ENCODE measurements at places on chromosomes 5 and 9.

DNA sequence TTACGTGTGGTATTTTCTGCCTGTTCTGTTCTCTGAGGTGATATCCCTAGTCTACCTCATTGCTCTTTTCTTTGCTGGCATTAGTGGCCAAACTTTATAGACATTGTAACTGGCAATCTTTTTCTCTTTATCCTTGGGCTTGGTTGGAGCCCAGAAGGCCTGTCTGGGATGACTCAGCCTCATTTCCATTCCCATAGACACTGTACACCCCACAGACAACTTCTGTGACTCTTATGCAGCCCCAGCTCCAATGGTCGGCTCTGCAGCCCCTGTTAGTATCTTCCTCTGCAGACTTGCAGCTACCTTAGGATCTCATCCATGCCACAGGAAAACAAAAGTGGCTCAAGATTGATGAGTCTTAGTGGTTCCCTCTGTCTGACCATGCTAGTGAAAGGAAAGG is 79.8 kb downstream of the CFAP95 start:
- ATAC-seq, result no peak

- no peak for ATAC-seq
These were observed 161.1 kb upstream of the PANK3 start for GRCh38 chr5:168740092-168740800.

DNA sequence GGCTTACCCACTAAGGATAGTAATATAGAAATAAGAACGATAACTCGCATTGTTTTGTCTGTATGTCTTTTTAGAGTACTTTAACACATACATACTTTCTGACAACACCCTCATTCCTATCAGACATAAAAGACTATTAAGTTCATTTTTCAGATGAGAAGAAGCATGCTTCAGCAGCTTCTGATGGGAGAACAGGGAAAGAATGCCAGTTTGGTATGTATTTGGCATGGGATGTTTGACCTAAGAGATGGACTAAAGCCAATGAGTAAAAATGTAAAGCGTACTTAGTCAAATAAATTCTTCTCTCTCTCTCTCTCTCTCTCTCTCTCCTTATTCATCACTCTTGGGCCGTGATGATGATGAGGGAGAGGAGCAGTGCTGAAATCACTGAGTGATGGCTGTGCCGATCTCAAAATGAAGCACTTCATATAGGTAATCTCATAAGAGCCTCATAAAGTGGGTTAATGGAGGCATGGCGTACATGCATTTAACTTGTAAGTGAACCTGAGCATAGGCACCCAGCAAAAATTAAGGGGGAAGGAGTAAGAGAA is 71.5 kb downstream of the SLIT3 start:
- no peak for ATAC-seq

- ATAC-seq, result no peak
These were observed 140.1 kb downstream of the TMEM38B start for GRCh38 chr9:105834404-105834803.

DNA sequence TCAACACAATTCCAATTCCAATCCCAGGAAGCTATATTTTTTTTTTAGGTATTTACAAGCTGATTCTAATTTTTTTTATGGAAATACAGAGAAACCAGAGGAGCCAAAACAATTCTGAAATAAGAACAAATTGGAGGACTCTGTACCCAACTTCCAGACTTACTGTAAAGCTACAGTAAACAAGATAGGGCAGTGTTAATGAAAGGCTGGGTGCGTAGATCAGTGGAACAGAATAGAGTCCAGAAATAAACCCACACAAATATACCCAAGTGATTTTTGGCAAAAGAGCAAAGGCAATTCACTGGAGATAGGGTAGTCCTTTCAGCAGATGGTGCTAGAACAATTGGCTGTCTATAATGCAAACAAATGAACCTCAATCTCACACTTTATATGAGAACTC is 50.6 kb downstream of the WHRN start:
- no peak for ATAC-seq

GRCh38 chr5:32642276-32643002 is 57.1 kb downstream of the SUB1 start:
- ATAC-seq, result no peak

- ATAC-seq, result no peak
These were observed 31.8 kb upstream of the TLR4 start for GRCh38 chr9:117672369-117672768.

GRCh38 chr9:72322259-72322658 is 42.7 kb downstream of the ZFAND5 start:
- ATAC-seq, result no peak

DNA sequence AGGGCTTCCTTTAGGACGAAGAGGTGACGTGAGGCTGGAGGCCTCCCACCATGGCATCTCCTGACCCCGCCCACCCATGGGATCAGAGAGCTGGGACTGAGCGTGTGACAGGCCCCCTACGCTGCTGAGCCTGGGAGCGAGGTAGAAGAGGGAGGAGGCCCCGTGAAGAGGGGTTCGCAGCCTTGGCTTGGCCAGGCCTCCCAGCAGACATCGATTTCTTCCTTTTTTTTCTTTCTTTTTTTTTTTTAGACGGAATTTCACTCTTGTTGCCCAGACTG is 39.5 kb downstream of the PTGES start:
- ATAC-seq, result no peak

DNA sequence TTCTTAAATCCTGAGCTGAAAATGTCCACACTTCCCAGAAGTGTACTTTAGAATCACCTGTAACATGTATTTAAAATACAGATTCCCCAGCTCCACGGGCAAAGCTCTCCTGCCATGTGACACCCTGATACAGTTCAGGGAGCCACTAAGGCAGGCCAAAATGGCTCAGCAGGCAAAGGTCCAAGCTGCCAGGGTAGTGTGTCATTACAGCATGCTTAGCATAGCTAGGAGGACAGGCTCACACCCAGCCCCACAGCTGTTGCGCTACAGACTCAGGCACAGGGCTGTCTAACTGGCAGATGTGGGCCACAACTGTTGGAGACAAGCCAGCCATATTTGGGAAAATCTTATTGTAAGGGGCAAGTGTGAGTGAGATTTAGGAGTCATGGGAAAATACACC is 73.0 kb downstream of the C9orf85 start:
- no peak for ATAC-seq

GRCh38 chr5:127352068-127352467 is 61.5 kb downstream of the MEGF10 start:
- no peak for ATAC-seq

- ATAC-seq, result no peak
These were observed 137.8 kb downstream of the KCNIP1 start for GRCh38 chr5:170641589-170642031.

DNA sequence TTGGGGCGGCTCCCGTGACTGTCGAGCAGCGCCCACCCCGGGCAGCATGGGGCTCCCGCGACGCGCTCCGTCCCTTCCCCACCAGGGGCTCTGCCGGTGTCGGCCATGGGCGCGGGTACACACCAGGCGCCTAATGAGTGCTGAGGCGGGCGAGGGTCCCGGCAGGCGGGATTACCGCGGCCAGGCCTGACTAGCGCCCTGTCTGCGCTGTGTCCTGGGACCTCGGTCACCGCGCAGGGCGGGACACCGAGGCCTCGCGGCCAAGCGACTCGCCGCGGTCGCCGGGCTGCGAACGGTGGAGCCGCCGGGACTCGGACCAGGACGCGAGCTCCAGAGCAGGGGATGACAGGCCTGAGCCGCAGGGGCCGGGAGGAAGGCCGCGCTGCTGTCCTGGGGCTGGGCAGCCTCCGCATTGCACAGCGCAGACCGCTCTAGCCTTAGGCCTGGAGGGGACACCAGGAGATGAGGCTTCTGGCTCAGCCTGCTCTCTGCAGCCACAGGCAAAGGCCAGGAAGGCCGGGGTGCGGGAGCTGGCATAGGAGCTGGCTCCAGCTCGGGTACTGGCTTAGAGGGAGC is 14.1 kb downstream of the LCN10 start:
- ATAC-seq, result peak; percentile 14

GRCh38 chr5:39498278-39498952 is 73.6 kb upstream of the DAB2 start:
- no peak for ATAC-seq

DNA sequence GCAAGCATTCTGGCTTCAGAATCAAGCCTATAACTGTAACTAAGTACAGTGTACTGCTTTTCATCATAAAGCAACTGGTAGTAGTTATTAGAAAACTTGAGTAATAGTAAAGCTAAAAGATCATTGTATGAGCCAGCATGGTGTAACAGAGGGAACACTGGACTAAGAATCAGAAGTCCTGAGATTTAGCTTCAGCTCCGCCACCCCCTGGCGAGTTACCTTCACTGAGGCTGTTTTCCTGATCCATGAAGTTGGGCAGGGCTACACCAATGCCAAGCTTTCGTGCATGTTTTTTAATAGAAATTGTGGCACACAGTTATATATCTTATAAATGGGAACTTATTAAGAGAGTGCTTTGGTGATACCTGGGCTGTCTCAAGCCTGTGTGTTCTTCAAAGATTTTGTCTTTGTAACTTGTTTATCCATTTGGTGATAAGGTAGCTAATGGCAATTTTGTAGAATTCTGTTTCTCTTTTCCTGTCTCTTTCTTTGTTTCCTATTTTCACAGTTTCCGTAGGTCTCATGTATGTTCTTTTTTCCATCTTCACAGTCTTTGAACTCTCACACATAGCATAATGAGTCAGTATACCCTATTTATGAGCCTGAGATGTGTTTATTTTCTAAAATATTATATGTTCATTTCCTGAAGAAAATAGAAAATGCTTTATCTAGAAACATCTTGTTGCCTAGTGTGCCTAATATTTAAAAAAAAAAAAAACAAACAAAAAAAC is 102.3 kb downstream of the GDNF start:
- no peak for ATAC-seq

GRCh38 chr5:77133061-77133758 is 46.1 kb upstream of the ZBED3 start:
- ATAC-seq, result no peak

GRCh38 chr5:38795986-38796741 is 49.6 kb upstream of the OSMR start:
- no peak for ATAC-seq

- ATAC-seq, result no peak
These were observed 386.8 kb downstream of the TRIM36 start for GRCh38 chr5:114782869-114783268.

DNA sequence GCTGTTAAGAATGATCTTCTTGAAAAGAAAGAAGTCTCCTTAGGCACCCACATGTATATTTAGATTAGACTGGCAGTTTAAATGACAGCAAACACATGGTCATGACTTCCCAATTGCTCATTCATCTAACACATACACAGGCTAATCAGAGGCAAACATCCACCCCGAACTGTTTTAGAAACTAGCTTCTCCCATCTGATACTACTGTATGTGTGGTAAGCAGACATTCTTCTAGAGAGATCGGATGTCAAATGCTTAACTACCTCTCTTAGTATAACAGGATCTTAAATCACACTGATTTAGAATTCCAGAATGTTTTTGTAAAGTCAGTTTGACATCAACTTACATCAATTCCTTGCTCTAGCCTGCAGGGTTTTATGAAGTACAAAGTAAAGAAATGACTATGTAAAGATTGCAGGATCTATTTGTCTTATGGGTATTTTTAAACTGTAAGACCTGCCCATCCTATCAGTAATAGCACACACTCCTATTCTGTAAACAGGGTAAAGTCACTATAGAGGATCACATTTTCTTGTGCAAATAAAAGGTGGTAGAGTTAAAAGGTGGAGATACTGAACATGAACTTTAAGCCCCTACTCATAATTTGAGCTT is 239.7 kb downstream of the MLLT3 start:
- ATAC-seq, result peak; percentile 76

- no peak for ATAC-seq
These were observed 8.2 kb upstream of the DOCK2 start for GRCh38 chr5:169628892-169629291.

DNA sequence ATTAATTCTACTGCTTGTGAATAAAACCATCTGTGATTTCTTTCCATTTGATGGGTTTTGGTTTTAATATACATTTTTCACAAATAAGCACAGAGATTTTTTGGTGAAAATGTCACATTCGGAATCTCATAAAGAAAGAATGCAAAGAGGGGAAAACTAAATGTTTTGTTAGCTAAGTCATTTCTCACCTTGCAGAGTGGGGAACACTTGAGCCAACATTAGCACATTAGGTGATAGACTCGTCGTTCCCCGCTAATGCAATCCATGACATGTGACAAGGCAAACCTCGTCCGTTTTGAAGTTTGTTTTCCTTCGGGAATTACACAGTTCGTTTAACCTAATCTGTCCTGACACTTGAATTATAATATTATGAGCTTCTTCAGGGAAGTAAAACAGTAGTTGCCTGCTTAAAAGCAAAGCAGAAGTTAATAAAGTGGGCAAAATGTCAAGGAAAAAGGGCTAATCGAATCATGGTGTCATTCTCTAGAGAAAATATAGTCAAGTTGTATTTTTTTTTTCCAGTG is 95.8 kb upstream of the LMX1B start:
- ATAC-seq, result no peak

GRCh38 chr9:33415501-33416038 is 13.2 kb upstream of the AQP7 start:
- peak; percentile 88 for ATAC-seq

DNA sequence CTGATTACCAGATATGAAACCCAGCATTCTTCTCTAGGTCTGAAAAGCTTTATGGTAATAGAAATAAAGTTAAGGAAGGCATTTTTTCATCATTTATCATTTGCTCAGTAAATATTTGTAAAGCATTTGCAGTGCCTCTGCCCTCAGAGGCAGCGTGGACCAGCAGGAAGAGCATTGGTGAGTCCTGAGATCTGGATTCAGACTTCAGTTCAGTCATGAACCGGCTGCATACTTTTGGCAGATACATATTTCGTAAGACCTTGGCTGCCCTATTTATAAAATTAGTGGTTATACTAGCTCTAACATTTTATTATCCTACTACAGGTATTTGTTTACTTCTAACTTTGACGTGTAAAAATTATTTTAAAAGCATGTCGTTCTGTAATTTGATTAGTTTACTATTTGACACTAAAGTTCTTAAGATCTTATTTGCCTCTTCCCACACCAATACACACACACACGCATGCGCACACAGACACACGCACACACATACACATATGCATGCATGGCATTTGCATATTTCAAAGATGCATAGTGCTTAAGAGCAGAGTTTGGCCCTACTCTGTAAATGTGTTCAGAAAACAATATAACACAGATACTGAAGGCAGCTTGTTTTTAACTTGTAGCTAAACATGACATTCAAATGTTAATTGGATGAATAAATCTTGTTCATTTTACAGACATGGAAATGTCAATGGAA is 101.9 kb downstream of the RPS23 start:
- ATAC-seq, result no peak
